ENCODE measurements at places on chromosomes 16 and 17.

- DNase-seq: no peak
Observed at GRCh38 chr17:32910769-32911168, 17.2 kb upstream of the TMEM98 start.

GRCh38 chr16:54285414-54286089, 1.0 kb downstream of the IRX3 start:
- DNase-seq: no peak

GRCh38 chr17:41650794-41651624, 26.6 kb upstream of the KRT17 start:
- DNase-seq: no peak

DNA sequence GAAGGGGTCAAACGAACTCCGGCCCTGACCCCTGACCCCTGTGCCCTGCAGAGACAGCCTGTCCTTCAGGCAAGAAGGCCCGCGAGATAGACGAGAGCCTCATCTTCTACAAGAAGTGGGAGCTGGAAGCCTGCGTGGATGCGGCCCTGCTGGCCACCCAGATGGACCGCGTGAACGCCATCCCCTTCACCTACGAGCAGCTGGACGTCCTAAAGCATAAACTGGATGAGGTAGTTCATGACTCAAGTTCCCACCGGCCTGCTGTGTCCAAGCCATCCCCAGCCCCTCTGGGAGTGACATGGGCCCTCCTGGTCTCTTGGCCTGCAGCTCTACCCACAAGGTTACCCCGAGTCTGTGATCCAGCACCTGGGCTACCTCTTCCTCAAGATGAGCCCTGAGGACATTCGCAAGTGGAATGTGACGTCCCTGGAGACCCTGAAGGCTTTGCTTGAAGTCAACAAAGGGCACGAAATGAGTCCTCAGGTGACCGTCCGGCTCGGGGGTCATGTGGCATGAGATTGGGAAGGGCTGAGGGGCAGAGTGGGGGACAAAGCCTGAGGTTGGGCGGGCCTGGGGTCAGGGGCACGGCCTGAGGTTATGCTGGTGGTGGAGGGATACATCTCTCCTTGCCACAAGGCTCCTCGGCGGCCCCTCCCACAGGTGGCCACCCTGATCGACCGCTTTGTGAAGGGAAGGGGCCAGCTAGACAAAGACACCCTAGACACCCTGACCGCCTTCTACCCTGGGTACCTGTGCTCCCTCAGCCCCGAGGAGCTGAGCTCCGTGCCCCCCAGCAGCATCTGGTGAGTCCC, 5.7 kb downstream of the MSLN start:
- no peak for DNase-seq

GRCh38 chr16:83515395-83515794, 292.4 kb upstream of the HSBP1 start:
- DNase-seq: no peak

- DNase-seq: no peak
Observed at GRCh38 chr17:35373984-35374765, 754 bp upstream of the SLFN11 start.

- no peak for DNase-seq
Observed at GRCh38 chr17:66889480-66890230, 54.7 kb downstream of the CACNG5 start.

DNA sequence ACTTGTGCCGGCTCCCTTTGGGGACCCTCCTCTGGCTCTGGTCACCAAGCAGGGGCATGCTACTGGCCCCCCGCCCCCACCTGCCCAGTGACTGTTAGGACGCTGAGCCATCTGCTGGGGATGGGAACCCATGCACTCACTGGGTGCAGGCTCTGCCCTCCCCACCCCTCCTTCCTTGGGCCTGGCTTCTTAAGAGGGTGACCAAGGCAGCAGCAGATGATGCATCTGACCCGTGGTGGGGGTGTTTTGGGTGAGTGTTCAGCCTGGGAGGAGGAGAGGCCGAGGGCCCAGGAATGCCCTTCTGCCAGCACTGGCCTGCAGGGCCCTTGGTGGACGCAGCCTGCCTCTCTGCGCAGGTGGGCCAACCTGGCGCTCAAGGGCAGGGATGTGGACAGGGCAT, 19.2 kb upstream of the MTSS2 start:
- no peak for DNase-seq

- DNase-seq: no peak
Observed at GRCh38 chr16:86869288-86870022, 291.1 kb downstream of the FOXL1 start.

- no peak for DNase-seq
Observed at GRCh38 chr16:15041271-15042004, 14.4 kb downstream of the NTAN1 start.

DNA sequence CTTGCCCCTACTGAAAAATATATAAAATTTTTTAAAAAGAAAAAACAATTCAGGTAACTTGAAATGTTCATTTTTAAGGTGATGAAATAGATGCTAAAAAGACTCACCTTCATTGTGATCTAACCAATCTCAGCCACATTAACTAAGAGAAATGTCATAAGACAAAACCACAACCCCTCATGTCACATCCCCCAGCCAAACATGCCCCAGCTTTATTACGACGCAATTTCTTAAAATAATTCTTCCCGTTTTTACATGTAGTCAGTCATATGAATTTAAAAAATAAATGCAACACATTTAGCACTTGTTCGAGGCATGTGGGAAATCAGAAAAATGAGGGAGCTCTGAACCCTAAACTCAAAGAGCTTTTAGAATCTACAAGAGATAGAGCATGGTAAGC, 9.5 kb downstream of the AMFR start:
- no peak for DNase-seq

- no peak for DNase-seq
Observed at GRCh38 chr16:80171746-80172145, 369.0 kb upstream of the DYNLRB2 start.

DNA sequence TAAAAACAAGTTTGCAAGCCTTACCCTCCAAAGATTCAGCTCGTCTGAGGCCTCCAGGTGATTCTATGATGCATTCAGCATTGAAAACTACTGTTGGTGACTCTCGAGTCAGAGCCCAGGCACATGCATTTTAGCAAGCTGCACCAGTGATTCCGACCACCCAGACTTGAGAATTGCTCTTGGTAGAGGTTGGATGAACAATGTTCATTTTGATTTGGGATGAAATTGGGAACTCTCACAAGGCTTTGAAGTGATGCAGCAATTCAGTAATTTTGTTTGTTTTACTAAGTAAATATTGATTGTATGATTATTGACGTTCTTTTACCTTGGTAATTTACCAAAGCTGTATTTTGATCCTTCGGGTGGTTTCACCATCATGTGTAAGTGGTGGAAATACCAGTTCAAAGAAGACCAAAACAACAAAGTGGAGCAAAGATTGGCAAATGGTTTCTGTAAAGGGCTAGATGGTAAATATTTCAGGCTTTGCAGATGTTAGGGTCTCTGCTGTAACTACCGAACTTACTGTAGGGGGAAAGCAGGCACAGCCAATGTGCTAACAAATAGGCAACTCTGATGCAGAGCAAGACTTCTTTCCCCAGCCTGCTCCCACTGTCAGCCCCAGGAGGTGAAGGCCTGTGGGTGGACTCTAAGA, 11.8 kb downstream of the ALDH3A2 start:
- DNase-seq: no peak

DNA sequence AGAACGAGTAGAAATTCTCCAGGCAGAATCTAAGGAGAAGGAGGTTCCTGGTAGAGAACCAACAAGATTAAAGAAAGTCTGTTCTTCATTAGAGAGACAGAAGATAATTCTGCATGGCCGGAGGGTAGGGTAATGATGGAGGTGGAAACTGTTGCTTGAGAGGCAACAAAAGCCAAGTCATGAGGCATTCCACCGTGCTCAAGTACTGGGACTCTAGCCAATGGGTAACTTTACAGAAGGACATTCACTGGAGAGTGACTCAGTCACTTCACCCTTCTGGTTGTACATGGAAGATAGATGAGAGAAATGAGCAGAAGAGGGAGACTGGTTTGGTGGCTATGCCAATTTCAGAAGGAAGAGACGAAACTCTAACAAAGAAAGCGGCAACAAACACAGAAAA, 53.6 kb upstream of the ANKFN1 start:
- no peak for DNase-seq

GRCh38 chr16:69182730-69183416, 4.1 kb upstream of the SNTB2 start:
- no peak for DNase-seq

DNA sequence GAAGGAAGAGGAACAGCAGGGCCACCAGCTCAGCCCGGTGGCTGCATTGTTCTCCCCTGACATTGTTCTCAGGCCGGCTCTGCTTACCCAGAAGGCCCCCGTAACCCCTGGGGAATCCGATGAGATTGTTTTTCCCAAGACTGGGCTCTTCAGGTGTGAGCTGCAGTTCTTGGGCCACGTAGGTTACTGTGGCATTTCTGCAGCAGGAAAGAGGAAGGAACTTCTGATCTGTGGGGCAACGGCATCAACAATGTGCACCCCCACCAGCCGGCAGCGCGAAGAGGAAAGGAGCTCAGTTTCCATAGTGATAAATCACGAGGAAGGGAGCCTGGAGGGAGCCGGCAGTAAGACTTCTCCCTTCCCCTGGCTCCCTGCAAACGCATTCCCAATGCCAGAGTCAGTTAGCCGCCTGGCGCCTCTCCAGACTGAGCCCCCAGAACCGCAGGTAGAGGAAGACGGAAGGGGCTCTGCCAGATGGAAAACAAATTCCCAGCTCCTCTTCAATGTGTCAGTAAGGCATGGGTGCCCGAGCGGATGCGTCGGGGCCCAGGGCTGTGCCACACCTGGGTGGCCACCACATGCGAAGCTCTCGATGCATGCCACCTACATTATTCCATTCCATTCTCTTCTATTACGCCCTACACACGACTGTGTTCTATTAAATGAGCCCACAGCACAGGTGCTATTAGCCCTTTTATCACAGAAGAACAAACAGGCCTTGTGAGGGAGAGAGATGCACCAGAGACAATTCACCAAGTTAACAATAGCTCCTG, 21.5 kb upstream of the PECAM1 start:
- no peak for DNase-seq

GRCh38 chr16:29849505-29849904, 13.5 kb downstream of the CDIPT start:
- DNase-seq: no peak

DNA sequence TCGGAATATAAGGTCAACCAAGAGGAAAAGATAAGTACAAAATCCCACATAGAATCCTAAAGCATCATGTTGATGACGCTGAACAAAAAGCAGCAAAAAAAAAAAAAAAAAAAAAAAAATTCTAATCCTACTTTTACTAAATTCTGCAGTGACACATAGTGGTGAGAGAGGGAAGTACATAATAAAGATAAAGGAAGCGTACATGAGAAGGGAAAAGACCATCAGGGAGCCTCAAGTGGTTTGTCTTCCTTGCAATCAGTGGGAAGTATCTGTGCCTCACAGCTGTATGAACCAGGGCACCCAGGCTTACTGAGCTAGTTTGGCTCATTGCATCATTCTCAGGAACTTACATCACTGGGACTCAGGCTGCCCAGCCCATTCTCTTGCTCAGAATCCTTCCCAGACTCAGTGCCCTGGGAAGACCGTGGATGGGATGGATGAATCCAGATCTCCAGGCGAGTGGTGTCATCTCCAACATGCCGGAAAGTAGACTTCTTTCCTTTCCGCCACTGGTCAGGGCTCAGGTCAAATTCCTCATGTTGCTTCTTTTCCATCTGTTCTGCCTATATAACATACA, 21.2 kb downstream of the SMG6 start:
- no peak for DNase-seq

DNA sequence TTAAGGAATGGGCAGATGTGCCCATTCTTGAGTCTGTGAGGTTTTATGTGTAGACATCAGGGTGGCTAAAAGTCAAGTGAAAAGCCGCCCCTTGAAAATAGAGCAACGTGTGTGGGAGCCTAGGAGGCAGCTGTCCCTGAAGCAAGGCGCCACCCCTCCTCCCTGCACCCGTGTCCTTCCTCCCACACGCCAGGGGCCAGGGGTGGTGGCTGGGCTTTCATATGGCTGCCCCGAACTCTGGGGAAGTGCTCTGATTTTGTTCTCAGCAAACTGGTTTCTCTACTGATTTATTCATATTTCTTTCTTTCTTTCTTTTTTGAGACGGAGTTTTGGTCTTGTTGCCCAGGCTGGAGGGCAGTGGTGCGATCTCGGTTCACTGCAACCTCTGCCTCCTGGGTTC, 4.7 kb downstream of the ZNF750 start:
- DNase-seq: no peak

GRCh38 chr17:2926019-2926650, 129.9 kb downstream of the RAP1GAP2 start:
- DNase-seq: no peak

DNA sequence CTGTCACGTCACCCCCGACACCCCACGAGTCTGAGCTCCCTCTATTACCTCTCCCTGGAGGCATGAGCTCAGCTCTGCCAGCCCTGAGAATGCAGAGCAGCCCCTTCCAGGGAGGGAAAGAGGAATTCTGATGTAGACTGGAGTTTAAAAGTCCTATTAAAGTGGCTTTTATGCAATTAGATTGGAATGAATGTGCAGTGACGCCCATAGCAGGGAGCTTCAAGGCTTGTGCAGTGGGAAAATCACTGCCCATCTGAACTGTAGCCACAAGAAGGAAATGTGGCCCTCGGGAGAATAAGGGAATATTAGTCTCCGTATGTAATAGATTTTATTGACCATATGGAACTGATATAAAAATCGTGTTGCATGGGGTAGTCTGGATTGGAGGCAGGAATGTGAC, 66.9 kb downstream of the ZNF423 start:
- DNase-seq: no peak

DNA sequence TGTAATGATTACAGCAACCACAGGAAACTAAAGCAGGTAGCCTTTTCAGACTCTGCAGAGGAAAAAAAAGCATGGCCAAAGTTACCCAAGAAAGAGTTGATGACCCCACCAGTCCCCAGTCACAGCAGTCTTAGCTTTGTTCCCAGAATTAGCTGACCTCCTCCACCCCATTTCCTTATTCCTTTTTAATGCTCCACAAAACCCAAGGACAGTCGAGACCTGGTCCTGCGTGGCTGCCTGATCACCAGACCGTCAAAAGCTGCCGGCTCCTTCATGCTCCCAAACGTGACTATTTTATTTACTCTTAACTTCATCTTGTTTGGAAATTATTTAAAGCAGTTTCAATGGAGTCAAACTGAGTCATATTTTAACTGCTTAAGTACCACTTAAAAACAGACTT, 28.7 kb upstream of the MED9 start:
- no peak for DNase-seq

GRCh38 chr17:40442392-40443195, 656 bp upstream of the IGFBP4 start:
- DNase-seq: no peak

DNA sequence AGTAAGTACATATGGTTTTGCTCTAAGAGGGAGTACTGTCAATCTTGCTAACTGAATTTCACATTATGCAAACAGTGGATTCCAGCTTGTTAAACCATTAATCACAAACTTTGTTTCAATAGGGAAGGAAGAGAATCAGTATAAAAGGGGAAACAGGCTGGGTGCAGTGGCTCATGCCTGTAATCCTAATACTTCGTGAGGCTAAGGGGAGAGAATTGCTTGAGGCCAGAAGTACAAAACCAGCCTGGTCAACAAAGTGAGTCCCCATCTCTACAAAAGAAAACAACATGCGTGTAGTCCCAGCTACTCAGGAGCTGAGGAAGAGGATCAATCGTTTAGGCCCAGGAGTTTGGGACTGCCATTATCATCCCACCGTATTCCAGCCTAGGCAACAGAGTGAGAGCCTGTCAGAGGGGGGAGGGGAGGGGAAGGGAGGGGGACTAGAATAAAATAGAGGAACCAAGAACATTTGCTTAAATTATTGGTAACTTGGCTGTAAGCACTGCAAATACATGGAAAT, 65.7 kb downstream of the FBXL20 start:
- no peak for DNase-seq
